ENCODE measurements at places on chromosomes 5 and 9.

- no peak for DNase-seq
These were observed 110.8 kb upstream of the GRIN3A start for GRCh38 chr9:101849102-101849707.

DNA sequence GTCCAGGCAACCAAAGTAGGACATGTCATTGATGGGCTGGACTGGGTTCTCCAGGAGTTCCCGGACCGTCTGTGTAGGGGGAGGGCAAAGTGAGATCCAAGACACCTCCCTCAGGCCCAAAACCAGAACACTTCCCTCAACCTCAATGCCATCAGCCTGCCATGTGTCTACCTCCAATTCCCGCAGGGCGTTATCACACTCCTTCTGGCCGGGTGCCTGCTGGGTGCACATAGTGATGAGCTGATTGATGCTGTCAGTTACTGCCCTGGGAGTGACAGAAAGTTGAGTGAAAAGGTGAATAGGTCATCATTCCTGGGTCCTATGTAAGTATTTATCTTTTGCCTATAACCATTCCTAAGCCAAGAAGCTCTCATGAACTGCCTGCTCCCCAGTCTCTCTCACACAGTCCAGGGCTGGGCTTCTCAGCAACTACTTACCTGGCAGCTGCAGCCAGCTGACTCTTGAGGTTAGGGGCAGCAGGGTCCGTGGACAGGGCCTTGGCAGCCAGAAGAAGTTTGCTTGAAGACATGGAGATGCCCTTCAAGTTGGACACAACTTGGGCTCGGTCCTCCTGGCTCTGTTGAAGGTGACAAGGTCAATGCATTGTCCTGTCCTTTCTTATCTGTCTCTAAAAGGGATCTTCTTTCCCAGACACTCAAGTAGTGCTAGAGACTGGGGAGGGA, 21.0 kb downstream of the TLN1 start:
- no peak for DNase-seq

GRCh38 chr9:131190191-131190590, 64.8 kb downstream of the NUP214 start:
- no peak for DNase-seq

- DNase-seq = no peak
These were observed 2.7 kb upstream of the CARD19 start for GRCh38 chr9:93093127-93093876.

DNA sequence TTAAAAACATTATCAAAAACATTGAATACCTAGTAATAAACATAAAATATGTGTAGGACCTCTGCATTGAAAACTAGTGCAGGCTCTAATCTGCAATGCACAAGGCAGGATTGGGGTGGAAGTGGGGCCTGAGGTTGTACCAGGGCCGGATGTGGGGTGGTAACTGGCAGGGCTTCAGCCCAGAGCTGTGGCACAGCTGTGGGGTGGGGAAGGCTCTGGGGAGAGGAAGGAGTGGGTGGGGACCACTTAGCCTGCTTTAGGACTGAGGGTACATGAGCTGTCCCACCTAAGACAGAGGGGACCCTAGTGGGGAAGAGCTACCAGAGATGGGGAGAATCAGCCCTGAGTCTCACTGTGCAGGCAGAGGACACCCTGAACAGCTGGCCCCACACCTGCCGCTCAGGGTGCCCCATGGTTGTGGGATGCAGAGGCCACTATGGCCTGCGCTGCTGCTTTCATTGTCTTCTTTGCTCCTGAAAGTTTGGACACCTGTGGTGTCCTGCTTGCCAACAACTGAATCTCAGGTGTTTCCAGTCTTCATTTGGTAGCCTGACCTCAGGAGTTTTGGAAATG, 311.4 kb downstream of the TLE4 start:
- DNase-seq = no peak

GRCh38 chr5:143887903-143888665, 76.1 kb downstream of the HMHB1 start:
- DNase-seq = no peak

All from hematopoietic multipotent progenitor cell treated with erythropoietin and hydrocortisone succinate and interleukin-3 and kit ligand, for 17 days (in vitro differentiated cells).